ENCODE measurements at places on chromosomes 2 and 18. TPM values are rescaled to one million over a fixed set of nuclear protein-coding genes. Genes with fewer than 3 reads are reported as not detected.

DNA sequence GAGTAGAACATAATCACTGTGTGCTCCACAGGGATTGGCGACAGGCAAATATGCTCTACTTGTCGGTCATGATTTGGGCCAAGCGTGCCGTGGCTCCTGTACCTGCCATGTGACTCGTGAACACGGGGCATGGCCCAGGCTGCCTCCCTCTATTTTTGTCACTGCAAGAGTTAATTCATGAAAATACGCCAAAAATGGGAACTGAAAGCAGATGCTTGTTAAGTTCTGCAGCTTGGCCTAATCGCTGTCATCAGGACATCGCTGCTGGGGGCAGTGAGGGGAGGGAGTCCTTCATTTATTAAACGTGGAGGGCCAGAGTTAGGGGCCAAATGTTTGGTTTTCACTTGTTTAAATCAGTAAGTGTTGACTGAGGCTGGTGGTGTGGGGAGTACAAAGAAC lies 177.8 kb downstream of the BCL2 start:
- no peak for DNase-seq

Gene STRADB
- 19.8 TPM for total RNA-seq

Gene CD8A
- total RNA-seq: 3.0 TPM

GRCh38 chr2:78718473-78718872 lies 307.0 kb upstream of the REG3G start:
- no peak for DNase-seq

Gene FMNL2
- total RNA-seq: 2.2 TPM

DNA sequence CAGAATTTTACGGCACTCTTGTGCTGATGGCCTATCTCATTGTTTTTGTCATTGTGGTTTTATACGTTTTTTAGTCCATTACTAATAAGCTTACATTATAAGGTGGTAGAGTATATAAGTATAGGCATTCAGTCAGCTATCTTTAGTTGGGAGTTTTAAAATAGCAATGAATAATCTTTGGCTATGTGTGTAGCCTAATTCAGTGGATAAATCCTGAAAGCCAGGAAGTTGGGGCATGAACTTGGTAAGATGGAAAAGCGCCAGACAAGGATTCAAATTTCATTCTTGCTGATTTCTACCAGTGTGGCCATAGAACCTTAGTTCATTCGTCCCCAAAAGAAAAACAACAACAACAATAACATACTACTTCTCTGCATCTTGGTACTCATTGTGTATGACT lies 31.2 kb downstream of the EPC2 start:
- no peak for DNase-seq

GRCh38 chr18:74081966-74082741 lies 65.5 kb downstream of the FBXO15 start:
- peak; percentile 81 for DNase-seq

- DNase-seq: no peak
Measured at GRCh38 chr18:48709371-48710062, 170.7 kb downstream of the CTIF start.

DNA sequence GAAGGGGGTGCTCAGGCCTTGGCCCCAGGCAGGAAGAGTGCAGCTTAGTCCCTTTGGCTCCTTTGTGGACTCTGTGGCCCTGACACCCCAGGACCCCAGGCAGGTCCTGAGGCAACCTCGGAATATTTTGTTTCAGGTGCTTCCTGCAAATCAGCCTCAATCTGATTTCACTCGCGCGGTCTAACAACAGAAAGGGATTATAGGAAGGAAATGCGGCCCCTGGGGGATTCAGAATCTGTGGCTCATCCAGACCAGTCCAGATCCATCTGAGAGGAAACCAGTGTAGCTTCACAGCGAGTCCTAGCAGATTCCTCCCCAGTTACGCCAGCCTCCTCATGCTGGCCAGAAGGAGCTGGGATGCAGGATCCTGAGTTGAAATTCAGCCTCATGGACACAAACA lies 59.5 kb upstream of the YWHAQ start:
- DNase-seq: no peak

Gene ABHD1
- 0.76 TPM for total RNA-seq

DNA sequence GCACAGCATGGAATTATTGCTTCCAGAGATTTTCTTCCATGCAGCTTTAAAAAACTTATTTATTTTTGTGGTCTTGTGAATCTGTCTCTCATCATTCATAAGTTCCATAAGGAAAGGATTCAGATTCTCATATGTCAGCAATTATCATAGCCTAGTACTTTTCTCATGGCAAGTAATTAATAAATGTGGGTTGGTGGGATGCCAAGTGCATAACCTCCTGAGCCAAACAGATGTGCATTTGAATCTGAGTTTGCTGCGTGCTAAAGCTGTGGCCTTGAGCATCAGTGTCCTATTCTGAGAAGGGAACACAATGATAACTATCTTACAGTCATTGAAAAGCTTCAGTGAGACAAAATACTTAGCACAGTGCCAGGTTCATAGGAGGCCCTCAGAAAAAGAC lies 331.9 kb downstream of the PDE11A start:
- DNase-seq: no peak

Gene CENPA
- total RNA-seq: 36.7 TPM
